ENCODE measurements at places on chromosomes 3 and 15.

DNA sequence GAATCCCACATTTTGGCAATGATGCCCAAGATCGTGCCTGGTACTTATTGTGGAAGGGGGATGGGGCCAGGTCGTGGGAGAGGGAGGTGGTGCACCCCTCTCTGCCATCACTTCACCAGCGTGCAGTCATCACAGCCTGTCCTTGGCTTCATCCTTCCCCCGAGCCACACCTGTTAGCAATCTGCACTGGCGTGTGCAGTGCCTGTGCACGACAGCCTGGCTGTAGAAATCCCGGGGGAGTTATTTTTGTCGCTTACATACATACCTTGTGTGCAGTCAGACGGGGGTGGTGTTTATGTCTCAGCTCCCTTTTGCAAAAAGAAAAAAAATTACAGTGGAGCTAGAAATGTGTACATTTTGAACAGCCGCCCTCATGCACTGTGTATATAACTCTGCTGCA lies 216.0 kb downstream of the TLE3 start:
- no peak for DNase-seq

GRCh38 chr3:189805375-189806067 lies 174.3 kb downstream of the TP63 start:
- DNase-seq = no peak

DNA sequence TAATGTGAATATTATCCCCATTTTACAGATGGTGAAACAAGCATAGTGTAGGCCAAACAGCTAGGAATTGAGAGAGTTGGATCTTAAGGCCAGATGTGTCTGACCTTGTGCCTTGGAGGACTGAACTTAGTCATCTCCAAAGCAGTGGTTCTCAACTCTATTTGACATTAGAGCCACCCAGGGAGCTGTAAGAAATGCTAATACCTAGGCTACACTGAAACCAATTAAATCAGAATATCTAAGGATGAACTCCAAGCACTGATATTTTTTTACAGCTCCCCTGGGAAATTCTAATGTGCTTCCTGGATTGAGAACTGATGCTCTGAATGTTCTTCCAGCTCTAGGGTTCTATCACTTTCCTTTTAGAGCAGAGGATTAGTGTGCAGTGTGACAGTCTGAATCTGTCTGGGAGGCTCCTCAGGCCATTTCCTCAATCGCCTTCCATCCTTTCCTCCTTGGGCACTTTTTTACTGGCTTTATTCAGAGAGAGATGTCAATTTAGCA lies 32.3 kb downstream of the POLR2M start:
- DNase-seq = no peak

DNA sequence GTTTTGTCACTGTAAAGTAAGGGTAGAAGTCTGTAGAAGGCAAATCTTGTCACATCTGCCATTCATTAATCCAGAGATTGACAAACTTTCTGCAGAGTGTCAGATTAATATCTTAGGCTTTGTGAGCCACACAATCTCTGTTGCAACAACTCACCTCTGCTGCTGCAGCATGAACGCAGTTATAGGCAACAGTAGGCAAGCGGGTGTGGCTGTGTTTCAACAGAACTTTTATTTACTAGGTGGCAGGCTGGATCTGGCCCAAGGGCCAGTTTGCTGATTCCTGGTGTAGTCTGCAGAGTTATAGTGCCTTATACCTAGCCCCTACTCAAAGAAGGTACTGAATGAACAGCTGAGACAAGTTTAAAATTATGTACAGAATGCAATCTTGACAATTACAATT lies 396.7 kb downstream of the FOXP1 start:
- DNase-seq = no peak

DNA sequence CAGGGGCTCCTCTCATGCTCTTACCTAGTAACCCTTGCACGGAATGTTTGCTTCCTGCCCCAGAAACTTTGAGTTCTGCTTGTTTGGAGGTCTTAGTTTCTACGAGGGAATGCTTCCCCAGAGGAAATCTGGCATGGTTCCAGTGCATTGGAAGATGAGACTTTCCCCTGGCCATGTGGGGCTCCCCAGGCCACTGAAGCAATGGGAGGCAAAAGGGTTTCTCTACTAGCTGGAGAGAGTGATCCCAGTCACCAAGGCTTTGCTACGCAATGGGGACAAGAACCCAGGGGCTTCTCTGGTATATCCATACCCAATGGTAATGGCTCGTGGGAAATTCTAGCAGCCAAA lies 44.2 kb upstream of the RPL32 start:
- no peak for DNase-seq

DNA sequence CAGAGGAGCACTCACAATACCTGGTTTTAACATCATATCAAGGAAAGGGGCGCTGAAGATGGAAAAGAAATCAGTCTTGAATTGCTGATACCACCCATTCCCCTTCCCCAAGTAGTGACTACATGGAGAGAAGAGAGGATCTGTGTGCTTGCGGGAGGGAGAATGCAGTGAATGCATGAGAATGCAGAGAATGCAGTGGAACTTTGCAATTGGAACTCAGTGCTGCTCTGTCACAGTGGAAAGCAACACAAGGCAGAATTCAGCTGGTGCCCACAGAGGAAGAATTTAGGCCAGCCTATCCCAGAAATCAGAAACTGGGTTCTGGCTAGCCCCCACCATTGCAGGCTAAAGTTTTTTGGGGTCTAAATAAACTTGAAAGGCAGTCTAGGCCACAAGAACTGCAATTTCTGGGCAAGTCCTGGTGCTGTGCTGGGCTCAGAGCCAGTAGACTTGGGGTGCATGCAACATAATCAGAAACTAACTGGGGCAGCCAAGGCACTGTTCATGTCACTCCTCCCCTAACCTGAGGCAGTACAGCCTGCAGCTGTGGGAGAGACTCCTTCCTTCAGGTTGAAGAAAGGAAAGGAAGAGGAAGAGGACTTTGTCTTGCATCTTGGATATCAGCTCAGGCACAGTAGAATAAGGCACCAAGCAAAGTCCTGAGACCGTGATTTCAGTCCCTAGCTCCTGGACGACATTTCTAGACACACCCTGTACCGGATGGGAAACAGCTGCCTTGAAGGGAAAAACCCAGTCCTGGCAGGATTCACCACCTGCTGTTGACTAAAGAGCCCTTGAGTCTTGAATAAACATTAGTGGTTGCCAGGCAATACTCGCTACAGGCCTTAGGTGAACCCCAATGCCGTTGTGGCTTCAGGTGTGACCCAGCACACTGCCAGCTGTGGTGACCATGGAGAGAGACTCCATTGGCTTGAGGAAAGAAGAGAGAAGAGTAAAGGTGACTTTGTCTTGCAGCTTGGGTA lies 329.3 kb downstream of the TBL1XR1 start:
- DNase-seq = no peak

- DNase-seq = no peak
These were observed 92.0 kb upstream of the VGLL3 start for GRCh38 chr3:87082796-87083440.

- no peak for DNase-seq
These were observed 106.5 kb upstream of the SLC4A7 start for GRCh38 chr3:27590437-27591298.

- DNase-seq = no peak
These were observed 367.7 kb downstream of the MAGI1 start for GRCh38 chr3:65671004-65671403.

DNA sequence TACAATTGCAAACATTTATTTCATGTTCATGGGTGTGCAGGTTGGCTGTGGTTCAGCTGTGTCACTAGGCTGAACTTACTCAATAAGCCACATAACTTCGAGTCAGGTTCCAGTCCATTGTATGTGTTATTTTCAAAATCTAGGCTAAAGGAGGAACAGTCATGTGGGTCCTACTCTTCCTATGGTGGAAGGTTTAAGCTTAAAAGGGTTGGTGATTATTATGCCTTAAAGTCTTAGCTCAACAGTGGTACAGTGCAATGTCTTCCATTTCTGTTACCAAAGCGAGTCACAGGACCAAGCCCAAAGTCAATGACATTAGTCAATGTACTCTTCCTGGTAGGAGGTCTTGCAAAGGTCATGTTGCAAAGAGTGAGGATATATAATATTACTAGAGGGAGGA lies 78.2 kb downstream of the ATG7 start:
- DNase-seq = no peak

- peak; percentile 42 for DNase-seq
These were observed at the start of gene ARMC8 for GRCh38 chr3:138187296-138188012. Gene ARMC8, plus strand, starts transcription at chr3:138187301. Its CDS starts 254 bp downstream, at chr3:138187555.

DNA sequence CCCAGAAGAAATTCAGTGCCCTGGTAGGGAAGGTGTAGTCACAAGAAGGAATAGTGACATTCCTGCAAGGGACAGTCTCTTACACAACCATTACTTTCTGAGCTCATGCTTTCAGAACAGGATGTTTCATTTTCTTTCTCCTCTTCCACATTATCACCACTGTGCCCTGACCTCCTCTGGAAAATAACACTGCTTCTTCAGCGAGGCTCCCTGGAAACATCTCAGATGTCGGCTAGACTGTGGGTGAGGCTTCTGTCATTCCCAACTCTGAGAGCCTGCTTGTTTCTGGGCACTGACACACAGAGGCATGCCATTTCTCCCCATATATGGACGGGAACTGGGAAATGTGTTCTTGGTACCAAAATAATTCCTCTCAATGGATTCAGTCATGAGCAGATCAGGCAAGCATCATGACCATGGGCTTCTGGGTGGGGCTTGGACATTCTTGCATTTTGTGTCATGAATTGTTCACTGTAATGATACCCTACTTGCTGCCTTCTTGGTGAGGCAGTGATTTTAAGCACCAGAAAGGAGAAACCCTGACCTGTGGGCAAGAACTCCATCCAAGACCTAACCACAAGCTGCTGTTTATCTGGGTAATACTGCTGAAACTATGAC lies 14.3 kb upstream of the TNFAIP8L3 start:
- no peak for DNase-seq

- no peak for DNase-seq
These were observed 76.4 kb downstream of the USF3 start for GRCh38 chr3:113620091-113620490.

DNA sequence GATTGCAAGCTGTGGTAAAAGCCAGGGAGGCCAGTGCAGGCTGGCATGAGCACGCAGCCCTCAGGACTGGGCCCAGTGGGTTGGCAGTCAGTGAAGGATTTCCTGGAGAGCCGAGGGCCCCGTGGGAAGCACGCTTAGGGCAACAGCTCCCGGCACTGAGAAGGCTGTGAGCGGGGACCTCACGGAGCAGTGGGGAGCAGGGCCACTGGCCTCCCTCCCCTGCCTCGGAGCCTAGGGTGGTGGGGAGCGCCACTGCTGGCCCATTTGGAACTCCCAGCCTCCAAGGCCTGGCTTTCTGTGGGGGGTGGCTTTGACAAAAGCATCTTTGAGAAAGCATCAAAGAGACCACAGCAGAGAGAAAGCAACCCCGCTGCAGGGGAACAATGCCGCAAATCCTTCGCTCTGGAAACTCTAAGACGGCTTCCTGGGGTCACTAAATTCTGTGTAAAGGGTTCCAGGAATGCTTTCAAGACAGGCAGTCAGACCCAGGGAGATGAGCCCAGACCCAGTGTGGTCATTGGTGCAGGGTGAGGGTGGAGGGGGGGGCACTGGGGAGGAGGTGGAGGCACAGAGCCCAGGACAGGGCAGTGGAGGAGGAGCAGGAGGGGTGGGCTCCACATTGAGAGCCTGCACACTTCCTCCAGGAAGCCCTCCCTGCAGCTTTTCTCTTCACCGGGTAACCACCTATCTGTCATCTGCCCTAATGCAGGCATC lies 9.5 kb upstream of the APBA2 start:
- DNase-seq = no peak

DNA sequence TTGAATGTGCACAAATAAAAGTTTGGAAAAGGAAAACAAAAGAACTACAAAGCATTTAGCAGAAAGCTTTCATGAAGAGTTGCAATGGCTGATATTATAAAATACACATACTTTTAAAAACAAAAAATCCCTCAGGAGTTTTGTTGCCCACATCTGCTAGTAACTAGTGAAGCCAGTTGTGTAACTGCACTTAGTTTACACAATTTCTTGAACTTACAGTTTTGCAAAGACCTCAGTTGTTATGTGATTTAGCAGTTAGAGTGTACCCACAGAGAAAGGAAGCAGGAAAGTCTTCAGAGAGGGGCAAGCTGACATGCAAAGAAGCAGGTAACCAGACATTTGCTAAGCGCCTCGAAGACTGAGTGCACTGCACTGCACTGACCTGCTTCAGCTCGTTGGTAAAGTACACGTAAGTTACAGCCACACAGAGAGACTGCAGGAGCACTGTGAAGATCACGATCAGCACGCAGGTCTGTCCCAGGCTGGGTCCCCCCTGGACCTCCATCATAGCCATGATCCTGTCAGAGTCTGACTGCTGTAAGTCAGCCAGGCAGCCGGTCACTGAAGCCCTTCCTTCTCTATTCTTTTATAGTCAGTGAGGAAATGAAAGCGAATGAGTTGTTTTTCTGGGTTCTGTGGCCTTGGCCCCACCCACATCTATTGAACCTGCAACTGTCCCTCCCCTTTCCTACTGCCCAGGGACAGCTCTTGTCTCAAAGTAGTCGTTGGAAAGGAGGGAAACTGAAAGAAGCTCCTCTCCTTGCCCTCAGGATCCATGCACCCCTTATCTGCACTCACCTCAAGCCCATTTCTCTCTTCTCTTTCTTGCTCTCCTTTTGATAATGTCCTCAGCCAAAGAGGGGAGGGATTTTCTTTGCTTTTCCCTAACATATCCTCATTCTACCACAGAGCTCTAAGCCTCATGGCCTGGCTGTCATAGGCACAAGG lies at the start of gene TNFSF10:
TNFSF10 (minus strand) TSS at position 560 of the 948 bp plus-strand sequence; CDS start at position 514, 46 bp downstream.
- DNase-seq = no peak

DNA sequence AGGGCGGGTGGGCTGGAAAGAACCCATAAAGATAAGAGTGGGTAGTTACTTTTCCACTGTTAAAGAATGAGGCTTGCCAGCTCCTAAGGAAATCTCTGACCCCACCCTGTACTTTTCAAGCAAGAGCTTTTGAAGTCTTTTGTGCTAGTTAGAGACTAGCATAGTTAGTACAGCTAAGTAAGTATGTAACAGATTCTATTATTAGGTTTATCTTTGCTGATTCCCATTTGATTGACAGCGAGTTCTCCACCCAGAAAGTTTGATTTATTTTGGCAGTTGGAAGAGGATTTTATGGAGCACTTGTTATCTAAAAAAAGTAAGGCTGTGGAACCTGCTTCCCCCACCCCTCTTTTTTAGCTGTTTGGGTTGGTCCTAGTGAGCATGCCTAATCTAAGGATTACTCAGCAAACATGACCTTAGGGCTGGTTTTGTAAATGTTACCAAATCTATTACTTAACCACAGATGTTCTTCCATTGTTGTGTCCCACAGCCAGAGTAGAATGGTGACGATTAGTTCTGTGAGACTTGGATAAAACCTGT lies 57.6 kb downstream of the FNDC3B start:
- DNase-seq = no peak

DNA sequence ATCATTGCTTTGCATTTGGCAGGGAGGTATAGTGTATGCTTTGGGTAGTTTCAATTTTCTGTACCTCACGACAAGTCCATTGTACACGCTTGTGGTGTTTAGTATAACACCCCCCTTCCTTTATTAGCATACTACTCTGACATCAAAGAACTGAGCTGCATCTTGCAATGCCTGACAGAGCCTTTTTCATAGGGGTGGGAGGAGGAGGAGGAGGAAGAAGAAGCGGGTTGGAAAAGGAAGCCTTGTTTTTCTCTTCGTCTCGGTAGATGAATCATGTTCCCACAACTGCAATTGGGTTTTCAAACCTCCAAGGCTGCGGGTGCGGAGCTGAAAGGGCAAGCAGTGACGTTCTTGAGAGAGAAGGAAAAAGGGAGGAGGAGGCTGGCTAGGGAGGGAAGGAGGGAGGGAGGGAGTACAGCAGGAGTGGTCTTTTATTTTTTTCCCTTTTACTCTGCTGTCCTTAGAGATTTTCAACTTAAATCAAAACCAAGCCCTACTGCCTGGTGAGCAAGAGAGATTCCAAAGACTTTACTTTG lies 175.7 kb downstream of the KLHL25 start:
- DNase-seq = no peak
